Tibial nerve (tissue), 4 donors: ENCODE measurements at places on chromosomes 4 and X. TPM values are rescaled to one million over a fixed set of nuclear protein-coding genes. Genes with fewer than 3 reads are reported as not detected.

IL13RA2 gene
- 3.5 TPM for total RNA-seq

TAF7L gene
- total RNA-seq = 0.21 TPM

LIMCH1 gene
- 106 TPM for total RNA-seq

SH3TC1 gene
- 176 TPM for total RNA-seq

SRPK3 gene
- 0.87 TPM for total RNA-seq

GSX2 gene
- total RNA-seq = 4.4 TPM

OPN1MW gene
- total RNA-seq = not detected

INTS6L gene
- total RNA-seq = 12.9 TPM

TCP11X2 gene
- not detected for total RNA-seq

TLR6 gene
- 8.6 TPM for total RNA-seq

CNGA2 gene
- total RNA-seq = not detected

DCAF12L2 gene
- not detected for total RNA-seq

PYURF gene
- total RNA-seq = 106 TPM

PDE6B gene
- total RNA-seq = 0.98 TPM

RAP1GDS1 gene
- total RNA-seq = 40.5 TPM

CLGN gene
- total RNA-seq = 0.42 TPM

MGAT4D gene
- not detected for total RNA-seq

NAA11 gene
- total RNA-seq = not detected

HTN1 gene
- total RNA-seq = not detected

CT47B1 gene
- not detected for total RNA-seq

ELF4 gene
- 11.7 TPM for total RNA-seq

FREM3 gene
- total RNA-seq = not detected

KDR gene
- 85.7 TPM for total RNA-seq

PCDH7 gene
- 14.0 TPM for total RNA-seq

NXF2B gene
- total RNA-seq = not detected

ATG4A gene
- total RNA-seq = 23.3 TPM

CT45A2 gene
- not detected for total RNA-seq

POLN gene
- total RNA-seq = 7.3 TPM

OTOP1 gene
- not detected for total RNA-seq

MAP7D2 gene
- total RNA-seq = 1.5 TPM

SYN1 gene
- total RNA-seq = not detected

BMP3 gene
- 55.3 TPM for total RNA-seq

SPANXN4 gene
- not detected for total RNA-seq

ARX gene
- total RNA-seq = not detected

SEPSECS gene
- 6.6 TPM for total RNA-seq

HPRT1 gene
- 11.7 TPM for total RNA-seq
